ENCODE measurements at places on chromosomes 6 and 20. TPM values are rescaled to one million over a fixed set of nuclear protein-coding genes. Genes with fewer than 3 reads are reported as not detected.

DNA sequence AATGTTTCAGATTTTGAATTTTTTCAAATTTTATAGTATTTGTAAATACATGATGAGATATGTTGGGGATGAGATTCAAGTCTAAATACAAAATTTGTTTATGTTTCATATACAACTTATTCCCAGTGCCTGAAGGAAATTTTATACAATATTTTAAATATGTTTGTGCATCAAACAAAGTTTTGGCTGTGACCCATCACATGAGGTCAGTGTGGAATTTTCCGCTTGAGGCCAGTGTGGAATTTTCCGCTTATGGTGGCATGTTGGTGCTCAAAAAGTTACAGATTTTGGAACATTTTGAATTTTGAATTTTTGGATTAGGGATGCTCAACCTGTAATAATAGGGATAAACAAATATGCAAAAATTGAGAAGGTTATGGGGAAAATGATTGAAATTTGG is 356.6 kb upstream of the JAG1 start:
- no peak for DNase-seq

DNA sequence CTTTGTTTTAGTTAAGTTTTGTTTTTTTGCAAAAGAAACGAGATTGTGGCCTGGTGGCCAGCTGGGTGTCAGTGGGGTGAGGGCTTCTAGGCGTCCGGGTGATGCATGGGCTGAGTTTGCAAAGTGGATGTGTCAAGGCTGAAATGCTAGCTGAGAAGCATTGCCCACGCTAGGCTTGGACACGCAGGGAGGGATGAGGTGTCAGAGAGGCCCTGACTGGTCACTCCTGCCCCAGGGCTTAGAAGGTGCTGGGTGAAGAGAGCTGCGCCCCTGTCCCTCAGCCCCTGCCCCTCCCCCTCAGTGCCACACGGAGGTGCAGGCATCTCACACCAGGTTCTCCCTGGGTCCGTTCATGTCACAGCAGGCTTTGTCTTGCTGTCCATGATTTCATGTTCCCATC is 8.1 kb downstream of the OSBPL2 start:
- DNase-seq = no peak

DNA sequence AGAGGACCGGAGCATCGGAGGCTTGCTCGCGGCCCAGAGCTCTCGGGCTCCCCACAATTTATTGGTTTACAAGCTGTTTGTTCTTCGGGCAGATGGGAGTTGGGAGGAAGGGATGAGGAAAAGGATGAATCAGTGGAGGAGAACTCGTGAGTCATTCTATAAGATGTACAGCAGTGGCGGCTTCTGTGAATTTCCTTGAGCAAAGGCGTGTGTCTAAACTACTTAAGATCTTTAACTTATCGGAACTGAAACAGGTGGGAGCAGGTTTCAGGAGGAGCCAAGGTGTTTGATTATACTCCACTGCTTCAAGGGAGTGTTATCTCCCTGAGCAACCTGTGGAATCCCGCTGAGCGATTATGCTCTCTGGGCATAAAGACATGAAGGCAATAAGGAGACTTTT is 50.5 kb upstream of the IBTK start:
- DNase-seq = no peak

LY6G6C gene
- polyA plus RNA-seq = 0.69 TPM

CTAGE9 gene
- polyA plus RNA-seq = not detected

GRCh38 chr20:24277196-24277595 is 192.2 kb upstream of the SYNDIG1 start:
- no peak for DNase-seq
